Omental fat pad (tissue), 4 donors: ENCODE measurements at places on chromosomes 1 and 21.

DNA sequence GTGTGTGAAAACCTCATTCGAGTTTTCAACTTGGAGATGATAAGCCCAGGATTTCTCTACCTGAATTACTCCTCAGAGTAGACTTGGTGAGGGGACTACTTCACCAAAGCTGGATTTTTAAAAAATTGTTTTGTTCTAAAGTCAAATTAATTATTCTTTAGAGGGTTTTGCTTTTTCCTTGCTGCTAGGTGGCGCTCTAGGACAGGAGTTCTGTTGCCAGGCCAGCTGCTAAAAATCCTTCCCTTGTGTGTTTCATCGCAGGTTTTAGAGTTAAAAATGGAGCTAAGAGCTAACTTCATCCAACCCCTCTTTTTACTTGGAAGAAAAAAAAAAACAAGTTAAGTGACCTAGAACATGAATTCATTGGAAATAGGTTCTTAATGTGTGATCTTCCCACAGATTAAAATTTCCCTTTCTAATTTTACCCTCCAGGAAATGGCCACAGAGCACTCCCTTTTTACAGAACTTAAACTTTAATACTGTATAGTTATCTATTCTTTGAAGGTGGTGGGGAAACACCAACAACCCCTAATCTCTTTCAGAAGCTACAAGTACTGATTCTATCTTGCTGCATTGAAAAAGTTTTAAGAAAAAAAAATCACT is 36.7 kb upstream of the FAM163A start:
- no peak for DNase-seq

- DNase-seq: no peak
Observed at GRCh38 chr1:23062271-23062670, 43.0 kb downstream of the KDM1A start.

DNA sequence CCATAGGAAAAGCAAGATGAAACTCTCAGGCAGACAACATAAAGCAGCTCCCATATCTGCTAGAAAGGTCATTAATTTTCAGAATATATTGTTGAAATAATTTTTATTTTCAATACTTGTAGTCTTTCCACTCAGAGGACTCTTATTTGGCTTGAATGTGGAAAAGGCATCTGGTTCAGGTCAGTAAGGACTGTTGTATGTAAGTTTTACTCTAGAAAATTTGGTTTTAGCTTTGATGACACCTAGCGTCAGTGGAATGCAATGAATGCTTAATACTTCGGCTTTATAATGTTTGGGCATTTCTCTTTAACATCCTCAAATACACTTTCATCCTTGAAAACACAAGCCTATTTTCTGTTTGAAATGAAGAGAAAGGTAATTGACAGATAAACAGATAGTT is 63.3 kb downstream of the LRRC40 start:
- DNase-seq: no peak

- no peak for DNase-seq
Observed at GRCh38 chr1:161115132-161115711, 2.6 kb downstream of the PFDN2 start.

DNA sequence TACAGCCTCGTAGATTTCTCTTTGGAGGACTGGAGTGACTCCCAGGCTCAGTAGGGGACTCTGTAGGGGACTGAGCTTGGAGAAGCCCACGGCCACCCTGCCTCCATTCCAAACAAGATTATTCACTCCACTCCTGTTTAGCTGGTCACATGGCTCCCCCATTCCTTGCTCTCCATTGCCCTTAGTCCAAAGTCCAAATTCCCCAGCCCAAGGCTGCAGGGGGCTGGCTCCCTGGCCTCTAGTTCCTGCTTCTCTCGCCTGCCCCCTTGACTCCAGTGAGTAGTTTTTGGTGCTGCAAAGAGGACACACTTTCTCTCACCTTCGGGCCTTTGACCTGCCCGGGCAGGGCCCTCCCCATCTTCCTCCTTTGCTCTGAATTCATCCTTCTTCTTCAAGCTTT is 403.3 kb downstream of the KIF26B start:
- DNase-seq: no peak

DNA sequence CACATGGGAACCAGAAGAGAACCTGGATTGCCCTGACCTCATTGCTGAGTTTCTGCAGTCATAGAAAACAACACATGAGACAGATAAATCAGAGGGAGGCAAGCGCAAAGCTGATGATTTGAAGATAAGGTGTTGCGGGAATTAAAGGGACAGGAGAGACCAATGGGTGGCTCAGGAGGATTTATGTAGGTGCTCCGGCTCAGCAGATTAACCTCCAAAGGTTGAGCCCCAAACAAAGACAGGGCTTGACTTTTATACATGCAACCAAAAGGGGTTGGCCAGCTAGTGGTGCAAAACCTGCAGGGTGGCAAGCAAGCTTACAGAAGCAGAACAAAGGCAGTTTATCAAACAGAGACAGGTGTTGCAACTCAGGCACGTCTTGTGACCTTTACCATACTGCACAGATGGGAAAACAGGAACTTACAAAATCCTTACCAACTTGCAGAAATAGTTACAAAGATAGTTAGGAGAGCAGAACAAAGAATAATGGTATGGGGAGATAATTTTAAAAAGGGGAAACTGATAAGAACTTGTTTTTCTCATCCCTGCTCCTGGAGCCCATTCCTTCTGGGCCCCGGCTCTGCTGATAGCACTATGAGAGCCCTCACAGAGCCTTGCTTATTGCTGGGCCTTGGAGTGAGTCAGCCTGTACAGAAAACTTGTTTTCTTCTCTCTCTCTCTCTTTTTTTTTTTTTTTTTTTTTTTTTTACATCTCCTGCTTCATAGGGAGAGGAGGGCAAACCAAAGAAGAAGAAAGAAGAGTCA is 93.6 kb downstream of the SNRPE start:
- DNase-seq: no peak

- DNase-seq: no peak
Observed at GRCh38 chr1:119582801-119583200, 65.3 kb downstream of the ZNF697 start.

GRCh38 chr1:176876966-176877515 is 287.5 kb downstream of the ASTN1 start:
- DNase-seq: no peak

- DNase-seq: no peak
Observed at GRCh38 chr1:9629445-9630201, 21.9 kb upstream of the PIK3CD start.

GRCh38 chr1:230940848-230941247 is 37.8 kb downstream of the TTC13 start:
- DNase-seq: no peak

GRCh38 chr1:184542291-184542690 is 155.5 kb downstream of the C1orf21 start:
- DNase-seq: no peak
